ENCODE measurements at places on chromosomes 6 and 20.

DNA sequence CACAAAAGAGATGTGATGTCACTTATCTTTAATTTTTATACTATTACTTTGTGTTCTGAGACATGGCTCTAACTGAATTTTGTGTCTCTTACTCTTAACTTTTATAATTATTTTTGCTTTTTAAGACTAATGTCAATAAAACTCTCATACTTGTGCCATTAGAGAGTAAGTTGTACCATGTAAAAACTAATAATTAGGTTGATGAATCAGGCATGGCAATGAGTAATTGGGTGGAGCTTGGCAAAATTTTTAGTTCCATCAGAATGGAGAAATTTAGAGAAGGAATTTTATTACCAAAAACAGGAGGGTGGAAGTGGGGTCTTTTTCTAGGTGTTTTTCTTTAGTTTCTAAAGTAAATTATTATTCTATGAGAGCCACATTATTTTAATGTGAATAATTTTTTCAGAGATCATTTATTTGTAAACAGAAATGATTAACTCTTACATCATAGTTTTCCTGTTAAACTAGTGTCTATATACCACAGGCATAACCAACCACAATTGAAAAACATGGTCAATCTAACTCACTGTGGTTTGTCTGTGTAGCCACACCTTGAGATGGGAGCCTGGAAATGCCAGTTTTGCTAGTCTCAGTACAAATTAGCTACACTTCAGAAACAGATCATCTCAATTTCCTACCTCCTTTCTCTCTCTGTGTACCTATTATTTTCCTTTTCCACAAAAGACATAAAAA lies 51.8 kb downstream of the ELOVL4 start:
- no peak for DNase-seq

GRCh38 chr6:120219339-120219738 lies 869.8 kb upstream of the MAN1A1 start:
- DNase-seq: no peak

GRCh38 chr6:50992704-50993625 lies 174.3 kb downstream of the TFAP2B start:
- no peak for DNase-seq

DNA sequence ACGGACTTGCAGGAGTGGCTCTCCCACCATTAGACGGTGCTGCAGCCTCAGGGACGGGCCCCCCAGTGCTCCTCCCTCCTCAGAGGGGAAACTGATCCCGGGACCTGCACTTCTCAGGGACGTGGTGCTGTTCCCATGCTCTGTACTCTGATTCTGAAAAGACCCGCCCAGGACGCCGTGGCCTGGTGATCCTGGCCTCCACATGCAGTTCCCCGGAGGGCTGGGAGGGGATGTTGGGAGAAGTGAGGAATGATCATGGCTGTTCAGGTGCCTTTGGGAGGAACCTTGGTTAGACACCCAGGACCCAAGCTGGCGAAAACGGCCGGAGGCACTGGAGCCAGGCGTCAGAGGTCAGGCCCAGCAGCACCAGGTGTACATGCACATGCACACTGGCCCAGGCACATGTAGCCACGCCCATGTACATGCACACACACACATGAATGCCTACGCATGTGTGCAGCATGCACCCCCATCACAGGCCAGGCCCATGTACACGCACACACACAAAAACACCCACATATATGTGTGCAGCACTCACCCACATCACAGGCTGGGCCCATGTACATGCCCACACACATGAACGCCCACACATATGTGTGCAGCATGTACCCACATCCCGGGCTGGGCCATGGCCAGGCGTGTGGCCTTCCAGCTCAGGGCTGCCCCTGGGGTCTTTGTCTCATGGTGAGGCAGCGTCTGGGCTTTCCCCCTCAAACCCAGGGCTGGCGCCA lies 52.6 kb upstream of the DACT2 start:
- no peak for DNase-seq

DNA sequence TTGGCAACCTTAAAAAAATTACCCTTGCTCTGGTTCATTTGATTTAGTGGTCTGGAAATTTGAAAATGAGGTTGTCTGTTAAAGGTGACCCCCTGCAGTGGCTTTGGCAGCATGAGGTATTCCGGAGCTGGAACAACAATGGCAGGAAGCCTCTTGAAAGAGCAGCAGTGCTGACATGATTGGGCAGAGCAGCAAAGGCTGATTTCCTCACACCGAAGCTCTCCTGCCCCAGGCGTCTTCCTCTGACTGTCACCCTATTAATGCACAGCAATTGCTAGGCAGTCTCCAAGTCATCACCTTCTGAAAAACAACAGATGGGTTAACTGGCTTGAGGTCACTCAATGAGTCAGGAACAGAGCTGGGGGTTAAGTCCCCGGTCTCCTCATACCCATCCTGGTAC lies 241.8 kb upstream of the MMS22L start:
- no peak for DNase-seq

DNA sequence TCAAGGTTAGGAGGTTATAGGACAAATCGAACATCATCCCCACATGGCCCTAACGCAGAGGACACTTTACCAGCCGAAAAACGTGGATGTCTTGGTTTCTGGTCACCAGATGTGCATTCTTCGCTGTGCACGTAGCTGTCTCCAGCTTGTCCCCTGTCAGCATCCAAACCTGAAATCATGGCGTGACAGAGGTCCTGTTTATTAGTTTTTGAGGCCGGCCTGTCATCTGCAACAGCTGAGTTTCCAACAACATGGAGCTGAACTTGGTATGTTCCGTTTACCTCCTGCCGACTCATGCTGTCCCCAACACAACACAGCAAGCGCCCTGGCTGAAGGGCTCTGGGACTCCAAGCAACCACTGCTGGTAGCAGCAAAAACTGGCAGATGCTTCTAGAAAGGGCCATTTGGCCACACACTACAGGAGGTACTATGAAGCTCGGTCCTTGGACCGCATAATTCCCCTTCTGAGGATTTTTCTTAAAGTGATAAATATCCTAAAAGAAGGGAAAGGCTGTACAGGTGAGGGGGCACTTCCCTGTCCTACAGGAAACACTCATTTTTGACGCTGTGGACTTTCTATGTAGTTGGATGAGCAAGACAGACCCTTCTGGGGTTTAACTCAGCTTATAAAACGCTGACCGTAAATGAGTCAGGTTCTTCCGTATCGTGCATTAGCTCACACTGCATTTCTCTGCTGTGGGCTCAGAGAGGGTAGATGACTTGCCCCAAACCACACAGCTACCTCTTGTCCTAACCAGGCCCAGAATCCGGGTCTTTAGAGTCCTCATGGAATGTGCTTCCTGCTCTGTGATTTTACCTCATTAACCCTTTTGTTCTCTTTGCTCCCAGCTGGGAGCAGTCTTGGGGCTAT lies 79.7 kb upstream of the NFATC2 start:
- no peak for DNase-seq

DNA sequence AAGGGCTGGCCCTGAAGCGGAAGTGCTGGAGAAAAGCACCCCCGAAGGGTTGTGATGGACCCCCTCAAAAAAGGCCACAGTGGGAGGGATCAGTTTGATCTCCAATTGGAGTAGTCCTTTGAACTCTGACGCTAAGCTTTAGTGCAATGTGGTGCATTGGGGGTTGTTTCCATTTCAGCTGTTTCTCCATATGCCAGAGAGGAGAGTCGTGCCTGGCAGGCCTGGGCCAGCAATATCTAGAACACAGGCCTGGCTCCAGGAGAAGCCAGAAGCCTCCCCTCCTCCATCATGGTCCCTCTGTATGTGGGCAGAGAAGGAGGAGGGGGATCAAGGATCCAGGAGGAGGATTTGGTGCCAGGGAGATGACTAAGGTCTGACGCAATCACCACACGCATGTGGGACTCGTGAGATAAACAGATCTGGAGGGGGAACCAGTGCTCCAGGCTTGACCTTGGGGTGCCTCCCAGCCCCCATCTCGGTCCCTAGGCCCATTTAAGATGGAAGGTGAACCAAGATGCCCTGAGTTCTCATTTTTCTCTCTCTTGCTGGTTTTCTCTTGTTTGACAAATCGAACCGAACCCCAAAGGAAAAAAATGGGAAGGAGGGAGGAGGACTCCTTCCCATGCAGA lies 517.4 kb upstream of the JARID2 start:
- DNase-seq: no peak

- DNase-seq: no peak
Measured at GRCh38 chr20:62609279-62609720, 33.0 kb upstream of the SLCO4A1 start.

DNA sequence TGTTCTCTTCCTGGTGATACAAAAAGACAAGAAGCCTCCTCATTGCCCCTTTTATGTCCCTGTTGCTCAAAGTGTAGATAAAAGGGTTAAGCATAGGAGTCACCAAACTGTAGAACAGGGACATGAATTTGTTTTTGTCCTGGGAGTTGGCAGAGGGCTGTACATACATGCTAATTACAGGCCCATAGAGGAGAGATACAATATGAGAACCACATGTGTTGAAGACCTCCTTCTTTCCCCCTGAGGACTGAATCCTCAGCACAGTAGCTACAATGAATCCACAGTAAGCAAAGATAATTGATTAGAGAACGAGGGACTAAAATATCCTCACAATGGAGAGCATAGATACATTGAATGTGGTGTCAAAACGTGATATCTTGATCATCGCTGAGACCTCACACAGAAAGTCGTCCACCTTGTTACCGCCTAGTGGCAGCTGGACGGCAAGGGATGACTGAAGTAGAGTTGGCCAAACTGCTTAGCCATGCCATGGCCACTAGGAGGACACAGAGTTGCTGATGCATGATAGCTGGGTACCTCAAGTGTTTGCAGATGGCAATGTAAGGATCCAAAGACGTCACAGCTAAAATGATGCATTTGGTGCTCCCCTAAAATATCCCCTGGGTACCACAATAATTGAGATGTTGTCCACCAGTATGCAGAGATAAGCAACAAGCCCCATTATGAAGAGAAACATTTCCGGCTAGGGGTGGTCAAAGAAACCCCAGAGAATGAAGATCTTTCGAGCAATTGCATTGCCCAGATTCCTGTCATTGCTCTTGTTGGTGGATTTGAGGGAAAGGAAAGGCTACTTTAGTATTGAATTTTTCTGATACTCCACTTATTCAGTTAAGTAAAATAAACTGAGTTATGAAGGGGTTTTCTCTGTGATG lies 15.0 kb downstream of the OR2B3 start:
- DNase-seq: no peak

DNA sequence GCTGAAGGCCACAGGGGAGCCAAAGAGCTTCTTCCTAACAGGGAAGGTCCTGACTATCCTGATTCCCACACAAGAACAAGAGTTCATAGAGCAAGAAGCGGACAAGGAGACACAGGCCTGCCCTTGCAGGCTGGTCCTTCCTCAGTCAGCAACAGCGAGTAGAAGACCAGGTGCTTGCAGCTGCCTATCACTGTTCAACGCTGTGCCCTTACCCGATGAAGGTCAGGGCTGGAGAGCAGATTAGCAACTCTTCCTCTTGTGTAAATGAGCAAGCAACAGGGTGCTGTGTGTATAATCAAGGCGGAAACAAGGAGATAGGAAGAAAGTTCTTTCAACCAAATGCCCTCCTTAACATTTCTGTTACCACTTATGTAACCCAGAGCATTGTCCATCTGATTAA lies 115.3 kb upstream of the SPACA1 start:
- DNase-seq: no peak

Data from activated T-cell treated with anti-CD3 and anti-CD28 coated beads, Interleukin-2, amount 50 U/mL, for 24 hours (primary cell).